Thymus (tissue), 14 donors: ENCODE measurements at places on chromosomes 2 and 18.
A peak's percentile ranks its signal among the peaks of the same experiment; 100 is the strongest.

GRCh38 chr2:151841047-151841424, 12.8 kb upstream of the ARL5A start:
- H3K4me1 ChIP-seq = peaks cover 9% of the 10 kb centered on the region
- no peak for DNase-seq
- no peaks in the 10 kb centered on the region for H3K27me3 ChIP-seq
- no peak overlapping the region for H3K4me3 ChIP-seq
- H3K27ac ChIP-seq = no peak overlapping the region

GRCh38 chr18:11654736-11655605, 34.1 kb upstream of the GNAL start:
- H3K4me1 ChIP-seq = no peaks in the 10 kb centered on the region
- H3K27me3 ChIP-seq = peaks cover 29% of the 10 kb centered on the region
- H3K4me3 ChIP-seq = no peak overlapping the region
- peak; percentile 9 for DNase-seq
- no peaks in the 10 kb centered on the region for H3K36me3 ChIP-seq
- no peak overlapping the region for H3K27ac ChIP-seq

GRCh38 chr2:202015471-202015870, 18.2 kb upstream of the FZD7 start:
- DNase-seq = no peak
- no peak overlapping the region for H3K27ac ChIP-seq
- H3K27me3 ChIP-seq = no peaks in the 10 kb centered on the region
- H3K36me3 ChIP-seq = no peaks in the 10 kb centered on the region
- H3K4me3 ChIP-seq = no peak overlapping the region

DNA sequence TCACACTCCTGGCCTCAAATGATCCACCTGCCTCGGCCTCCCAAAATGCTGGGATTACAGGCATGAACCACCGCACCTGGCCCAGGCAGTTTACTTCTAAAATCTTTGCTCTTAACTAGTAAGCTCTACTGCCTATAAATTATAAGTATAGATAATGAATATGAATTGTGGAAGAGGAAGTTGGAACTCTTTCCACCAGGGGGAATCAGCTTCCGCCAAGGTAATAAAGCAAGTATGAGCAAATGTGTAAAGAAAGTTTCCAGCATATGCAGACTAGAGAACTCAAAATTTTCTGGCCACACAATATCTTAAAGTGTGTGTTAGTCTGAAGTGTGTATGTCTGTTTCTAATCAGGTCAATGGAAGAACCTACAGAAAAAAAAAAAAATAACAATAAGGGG, 68.1 kb downstream of the RMDN2 start:
- DNase-seq = no peak
- H3K27me3 ChIP-seq = no peaks in the 10 kb centered on the region
- H3K36me3 ChIP-seq = no peaks in the 10 kb centered on the region
- H3K4me1 ChIP-seq = no peaks in the 10 kb centered on the region
- no peak overlapping the region for H3K27ac ChIP-seq

DNA sequence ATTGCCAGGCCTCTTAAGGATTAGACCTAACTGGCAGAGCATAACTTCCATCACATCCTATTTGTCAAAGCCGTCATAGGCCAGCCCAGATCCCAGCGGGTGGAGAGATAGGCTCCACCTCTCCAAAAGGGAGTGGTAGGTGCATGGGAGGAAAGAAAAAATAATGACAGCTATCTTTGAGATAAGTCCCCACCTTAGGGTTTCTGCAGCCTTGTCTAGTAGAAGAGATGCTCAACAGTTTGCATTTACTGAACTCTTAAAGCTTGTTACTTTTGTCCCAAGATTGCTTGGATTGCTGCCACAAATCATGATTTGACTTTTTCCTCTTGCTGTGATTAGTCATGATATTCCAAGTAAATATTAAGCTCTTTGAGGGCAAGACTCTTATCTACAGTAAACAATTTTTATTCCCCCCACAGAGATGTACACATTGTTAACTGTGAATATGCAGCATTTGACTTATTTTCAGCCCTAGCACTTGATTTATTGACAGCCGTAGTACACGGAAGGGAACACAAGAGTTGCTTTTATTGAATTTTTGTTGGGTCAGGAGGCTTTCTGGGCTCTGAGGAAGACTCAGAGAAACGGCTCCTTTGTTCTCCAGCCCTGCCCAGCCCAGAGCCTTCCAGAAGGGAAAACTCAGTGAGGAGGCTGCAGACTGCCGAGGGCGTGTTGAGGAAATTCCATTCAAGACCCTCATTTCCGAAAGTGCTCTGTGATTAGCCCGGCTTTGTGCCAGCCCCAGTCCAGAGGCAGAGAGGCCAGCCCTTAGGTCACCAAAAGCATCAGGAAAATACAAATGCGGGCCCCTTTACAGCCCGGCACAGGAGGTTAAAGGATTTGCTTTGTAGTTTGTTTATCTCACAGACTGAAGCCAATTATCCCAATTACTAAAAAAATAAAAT, 75.5 kb upstream of the ZNF532 start:
- H3K27me3 ChIP-seq = no peaks in the 10 kb centered on the region
- DNase-seq = no peak
- no peaks in the 10 kb centered on the region for H3K36me3 ChIP-seq
- no peak overlapping the region for H3K27ac ChIP-seq

DNA sequence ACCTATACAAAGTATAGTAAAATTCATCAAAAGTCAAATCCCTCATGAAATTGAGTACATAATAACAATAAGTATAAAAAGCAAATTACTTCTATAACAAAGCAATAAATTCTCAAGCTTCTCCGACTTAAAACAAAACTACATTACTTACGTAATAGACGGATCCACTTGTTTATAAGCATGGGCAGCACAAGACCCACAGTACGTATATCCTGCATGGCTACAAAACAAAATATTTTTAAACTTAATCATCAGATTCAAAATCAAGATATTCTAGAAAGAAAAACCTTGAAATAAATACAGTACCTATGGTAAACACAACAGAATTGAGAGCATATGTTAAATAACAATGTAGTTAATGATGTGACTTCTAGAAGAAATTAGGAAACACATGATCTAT, 78.9 kb downstream of the MEMO1 start:
- H3K27ac ChIP-seq = no peak overlapping the region
- H3K27me3 ChIP-seq = no peaks in the 10 kb centered on the region
- H3K36me3 ChIP-seq = peaks cover 11% of the 10 kb centered on the region
- no peak overlapping the region for H3K4me3 ChIP-seq

DNA sequence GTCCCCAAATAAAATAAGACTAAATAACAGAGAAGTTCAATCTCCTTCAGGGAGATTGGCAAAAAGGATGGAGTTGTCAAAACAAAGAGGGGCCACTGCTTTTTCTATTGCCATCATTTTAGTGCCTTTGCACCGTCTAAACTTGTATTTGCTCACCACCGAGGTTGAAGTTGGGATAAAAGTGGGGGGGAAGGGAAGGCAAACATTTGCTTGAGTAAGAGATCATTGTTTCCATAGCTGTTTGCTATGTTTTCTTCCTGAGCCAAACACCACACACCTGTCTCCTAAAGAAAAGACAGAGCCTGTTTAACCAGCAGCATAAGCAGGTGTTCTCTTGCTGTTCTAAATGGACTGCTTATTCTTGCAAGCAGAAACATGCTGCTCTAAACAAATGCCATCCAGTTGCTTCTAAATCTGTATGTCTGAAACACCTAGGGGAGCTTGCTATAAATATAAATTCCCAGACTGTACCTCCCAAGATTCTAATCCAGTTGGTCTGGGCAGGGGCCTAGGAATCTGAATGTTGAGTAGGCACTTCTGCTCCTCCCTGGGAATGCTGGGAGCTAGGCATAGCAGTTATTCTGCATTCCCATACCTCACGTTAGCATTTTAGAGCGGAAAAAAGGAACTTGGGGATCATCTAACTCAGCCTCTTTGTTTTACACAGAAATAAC, 179.4 kb upstream of the ARL4C start:
- no peak overlapping the region for H3K4me3 ChIP-seq
- no peaks in the 10 kb centered on the region for H3K27me3 ChIP-seq
- DNase-seq = no peak
- no peaks in the 10 kb centered on the region for H3K36me3 ChIP-seq

DNA sequence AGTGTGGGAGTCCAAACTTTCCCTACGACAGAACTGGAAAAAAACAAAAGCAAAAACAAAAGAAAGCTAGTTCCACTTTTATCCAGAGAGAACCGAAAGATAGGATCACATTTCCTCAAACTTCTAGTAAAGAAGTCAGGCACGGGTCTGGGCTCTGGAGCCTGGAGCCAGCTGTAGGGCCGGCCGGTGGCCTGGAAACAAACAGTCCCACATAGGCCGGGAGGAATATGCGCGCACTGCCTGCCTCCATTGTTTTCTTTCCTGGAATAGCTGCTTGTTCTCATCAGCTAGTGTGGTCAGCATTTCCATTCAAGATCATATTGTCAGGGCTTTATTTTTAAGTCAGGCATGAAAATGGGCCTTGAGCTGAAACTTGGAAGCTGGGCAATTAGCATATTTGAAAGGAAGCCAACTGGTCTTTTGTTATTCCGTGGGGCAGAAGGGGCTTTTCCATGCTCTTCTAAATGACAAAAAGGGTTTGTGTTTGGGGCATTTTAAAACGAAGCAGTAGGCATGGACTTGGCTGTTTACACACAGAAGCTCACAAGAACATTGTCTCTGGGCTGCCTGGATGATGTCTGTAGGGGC, 58.7 kb upstream of the RFX8 start:
- no peak overlapping the region for H3K4me3 ChIP-seq
- no peaks in the 10 kb centered on the region for H3K4me1 ChIP-seq
- no peak for DNase-seq
- H3K36me3 ChIP-seq = no peaks in the 10 kb centered on the region
- H3K27ac ChIP-seq = peak overlapping the region; percentile 7

GRCh38 chr18:35778850-35779627, 193.4 kb upstream of the RMP24 start:
- H3K4me3 ChIP-seq = no peak overlapping the region
- H3K27ac ChIP-seq = no peak overlapping the region
- DNase-seq = no peak
- H3K27me3 ChIP-seq = no peaks in the 10 kb centered on the region
